ENCODE measurements at places on chromosomes 4 and X.

GRCh38 chr4:150974750-150975149 is 40.3 kb downstream of the LRBA start:
- DNase-seq = no peak

GRCh38 chr4:99848591-99849001 is 32.0 kb downstream of the DAPP1 start:
- no peak for DNase-seq

DNA sequence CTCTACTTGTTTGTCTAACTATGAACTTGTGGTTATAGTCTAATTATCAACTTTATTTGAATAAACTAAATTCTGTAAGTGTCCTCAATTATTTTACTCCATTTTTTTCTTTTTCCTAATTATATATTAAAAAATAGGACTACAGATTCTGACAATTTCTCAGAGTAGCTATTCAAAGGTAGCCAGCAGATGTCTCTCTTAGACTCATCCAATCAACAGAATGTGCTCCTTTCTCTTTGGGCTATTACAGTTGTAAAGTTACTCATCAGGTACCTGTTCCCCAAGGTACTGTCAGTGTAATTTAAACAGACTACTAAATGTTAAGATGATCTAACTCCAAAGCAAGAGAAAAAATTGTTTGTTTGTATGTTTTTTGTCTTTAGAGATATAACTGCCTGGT is 248.6 kb downstream of the PCDH18 start:
- DNase-seq = no peak

- no peak for DNase-seq
Observed at GRCh38 chr4:125952631-125953030, 637.9 kb downstream of the FAT4 start.

GRCh38 chr4:105135785-105136184 is 10.9 kb upstream of the TET2 start:
- no peak for DNase-seq

- peak; percentile 12 for DNase-seq
Observed at GRCh38 chr4:55125087-55125721, at the start of gene KDR. TSS of gene KDR (minus strand) at chr4:55125595. CDS start at chr4:55125293, 302 bp downstream.

- DNase-seq = no peak
Observed at GRCh38 chr4:66602622-66603021, 932.3 kb upstream of the EPHA5 start.

- DNase-seq = no peak
Observed at GRCh38 chr4:2961811-2962441, 1.3 kb downstream of the NOP14 start.

- DNase-seq = no peak
Observed at GRCh38 chr4:38067499-38067898, 107.3 kb downstream of the PTTG2 start.

- no peak for DNase-seq
Observed at GRCh38 chrX:111200327-111200726, 70.0 kb downstream of the CAPN6 start.

DNA sequence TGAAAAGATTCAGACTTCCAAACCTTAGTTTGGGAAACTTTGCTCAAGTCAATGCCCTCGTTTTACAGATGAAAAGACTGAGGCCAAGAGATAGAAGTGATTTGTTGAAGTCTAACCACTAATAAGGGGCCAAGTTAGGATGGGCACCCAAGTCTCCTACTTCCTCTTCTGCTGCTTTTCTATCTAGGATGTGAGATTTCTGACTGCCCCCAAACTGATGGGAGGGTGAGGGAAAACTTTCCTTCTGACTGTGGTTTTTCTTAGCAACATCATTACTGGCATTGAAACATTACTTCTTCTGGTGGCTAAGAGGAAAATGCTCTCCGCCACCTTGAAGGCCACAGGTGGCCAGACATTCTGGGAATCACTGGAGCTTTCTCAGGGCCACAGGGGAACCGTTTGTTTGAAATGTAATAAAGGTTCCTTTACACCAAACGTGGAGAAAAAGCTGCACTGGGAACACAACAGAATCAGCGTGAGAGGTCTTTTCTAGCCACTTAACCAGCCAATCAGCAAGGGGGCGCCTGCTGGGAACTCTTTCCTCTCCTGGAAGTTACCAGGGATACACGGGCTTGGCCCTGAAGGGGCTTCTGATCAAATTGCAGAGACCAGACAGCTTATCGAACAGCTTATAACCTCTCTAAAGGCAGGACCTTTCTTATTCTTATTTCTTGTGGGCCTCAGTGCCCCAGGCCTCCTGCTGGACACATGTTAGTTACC is 115.9 kb upstream of the TEX13D start:
- no peak for DNase-seq

DNA sequence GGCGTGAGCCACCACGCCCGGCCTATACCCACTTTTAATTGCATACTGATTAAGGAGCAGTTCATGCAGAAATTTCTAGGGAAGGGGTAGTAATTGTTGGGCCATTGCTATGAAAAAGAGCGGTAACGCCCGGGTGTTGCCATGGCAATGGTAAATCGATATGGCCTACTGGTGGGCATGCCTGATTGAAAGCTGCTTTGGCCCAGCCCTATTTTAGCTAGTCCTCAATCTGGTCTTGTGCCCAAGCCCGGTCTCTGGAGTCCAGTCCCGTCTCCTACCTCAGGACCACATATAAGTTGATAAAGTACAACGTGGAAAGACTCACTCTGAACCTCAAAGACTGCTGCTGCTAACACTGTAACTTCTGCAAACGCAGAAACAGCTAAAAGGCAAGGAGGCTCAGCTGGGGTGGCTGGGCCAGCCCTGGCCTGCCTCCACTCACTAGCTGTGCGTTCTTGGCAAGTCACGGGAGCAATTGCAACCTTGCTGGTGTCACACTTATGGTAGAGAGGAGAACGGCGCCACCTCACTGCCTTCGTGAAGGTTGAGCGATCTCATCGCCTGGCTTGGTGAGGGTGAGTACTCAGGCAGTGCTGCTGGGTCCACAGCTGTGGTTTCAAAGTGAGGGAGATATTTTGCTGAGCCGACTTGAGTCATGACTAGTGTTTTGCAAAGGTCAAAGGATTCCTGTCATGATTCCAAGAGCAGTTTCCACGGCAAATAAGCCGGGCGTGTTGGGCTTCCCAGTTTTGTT is 57.0 kb upstream of the GRPEL1 start:
- no peak for DNase-seq

DNA sequence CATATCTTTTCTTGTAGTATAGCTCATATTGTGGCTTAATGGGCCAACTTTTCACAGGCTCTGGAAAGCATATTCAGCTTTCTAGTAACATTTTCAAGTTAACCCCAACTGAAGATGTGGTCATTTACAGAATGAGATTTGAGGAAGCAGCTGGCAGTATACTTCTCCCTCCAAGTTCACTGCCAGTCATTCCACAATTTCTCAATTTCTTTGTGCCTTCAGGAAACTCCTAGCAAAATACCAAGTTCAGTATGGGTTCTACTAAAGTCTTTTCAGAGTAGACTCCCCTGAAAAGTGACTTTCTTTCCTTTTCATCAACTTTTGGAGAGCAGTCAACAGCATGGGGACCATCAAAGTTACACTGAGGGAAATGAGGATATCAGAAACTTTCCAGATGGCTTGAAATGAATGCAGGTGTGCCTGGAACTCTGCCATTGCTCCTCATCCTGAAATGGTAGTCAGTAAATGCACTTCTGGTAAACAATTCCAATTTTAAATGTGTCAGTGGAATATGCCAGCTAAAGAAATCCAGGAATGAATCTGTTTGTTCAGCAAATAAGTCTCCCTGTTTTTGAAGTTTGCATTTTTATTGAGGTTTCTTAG is 81.5 kb upstream of the TEX13D start:
- no peak for DNase-seq

DNA sequence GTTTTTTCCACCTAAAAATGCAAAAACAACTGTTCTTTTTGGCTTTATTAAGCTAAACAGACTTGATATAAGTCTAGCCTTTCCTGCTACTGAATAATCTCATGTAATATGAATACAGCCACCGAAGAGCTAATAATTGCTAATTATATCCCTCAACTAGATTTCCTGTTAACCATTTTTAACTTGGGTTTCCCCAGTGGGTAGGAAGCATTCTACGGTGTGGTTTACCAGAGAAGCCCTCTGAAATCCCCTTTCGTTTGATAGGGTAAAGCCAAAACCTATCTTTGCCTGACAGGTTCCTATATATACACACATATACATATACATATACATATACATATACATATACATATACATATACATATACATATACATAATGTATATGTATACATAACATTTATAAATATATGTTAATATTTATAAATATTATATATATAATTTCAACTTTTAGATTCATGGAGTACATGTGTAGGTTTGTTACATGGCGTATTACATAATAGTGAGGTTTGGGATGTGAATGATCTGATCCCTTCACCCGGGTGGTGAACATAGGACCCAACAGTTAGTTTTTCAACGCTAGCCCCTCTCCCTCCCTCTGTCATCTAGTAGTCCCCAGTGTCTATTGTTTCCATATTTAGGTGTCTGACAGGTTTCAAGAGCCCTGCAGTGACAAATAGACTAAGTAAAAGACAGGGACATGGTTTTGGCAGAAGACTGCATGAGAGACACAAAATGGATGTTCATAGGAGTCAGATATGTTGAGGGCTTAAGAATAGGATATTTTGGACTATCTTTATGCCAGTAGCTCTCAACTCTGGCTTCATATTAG is 62.4 kb downstream of the ATXN3L start:
- no peak for DNase-seq

- DNase-seq = peak; percentile 94
Observed at GRCh38 chr4:2280531-2281300, 18.8 kb upstream of the MXD4 start.

DNA sequence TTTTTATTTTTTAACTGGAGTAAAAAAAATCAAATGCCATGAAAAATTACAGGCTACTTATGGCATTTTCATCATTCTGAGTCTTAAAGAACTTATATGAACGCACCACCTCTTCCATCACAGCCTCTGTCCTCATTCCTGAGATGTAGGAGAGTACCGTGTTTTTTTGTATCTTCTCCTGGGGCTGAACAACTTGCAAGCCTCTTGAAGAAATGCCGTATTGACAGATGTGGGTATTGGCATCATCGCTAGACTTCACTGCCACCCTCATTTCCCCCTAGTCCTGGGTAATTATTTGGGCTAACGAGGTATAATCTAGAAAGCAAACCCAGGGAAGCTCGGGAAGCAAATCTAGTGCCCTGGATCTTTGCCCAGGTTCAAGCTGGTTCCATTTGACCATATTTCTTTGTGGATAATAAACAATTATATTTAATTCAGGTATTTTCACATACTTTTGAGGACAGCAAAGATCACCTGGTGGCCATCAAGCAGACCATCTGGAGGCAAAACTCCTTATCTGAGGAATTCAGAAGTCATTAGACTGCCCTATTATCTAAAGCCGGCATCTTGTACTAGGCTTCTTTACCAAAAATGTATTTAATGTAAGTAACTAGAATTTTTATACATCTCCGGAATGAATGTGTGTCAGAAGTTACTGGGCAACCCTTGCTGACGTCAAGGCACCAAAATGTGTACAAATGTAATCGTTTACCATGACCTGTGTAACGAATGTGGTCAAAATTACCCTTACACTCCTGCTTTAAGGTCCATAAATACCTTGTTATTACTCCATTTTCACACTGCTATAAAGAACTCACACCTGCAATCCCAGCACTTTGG is 55.9 kb upstream of the WDR19 start:
- no peak for DNase-seq

- DNase-seq = no peak
Observed at GRCh38 chr4:152831416-152831815, 51.7 kb downstream of the ARFIP1 start.

- DNase-seq = no peak
Observed at GRCh38 chrX:6748595-6748994, 213.7 kb upstream of the VCX3A start.

DNA sequence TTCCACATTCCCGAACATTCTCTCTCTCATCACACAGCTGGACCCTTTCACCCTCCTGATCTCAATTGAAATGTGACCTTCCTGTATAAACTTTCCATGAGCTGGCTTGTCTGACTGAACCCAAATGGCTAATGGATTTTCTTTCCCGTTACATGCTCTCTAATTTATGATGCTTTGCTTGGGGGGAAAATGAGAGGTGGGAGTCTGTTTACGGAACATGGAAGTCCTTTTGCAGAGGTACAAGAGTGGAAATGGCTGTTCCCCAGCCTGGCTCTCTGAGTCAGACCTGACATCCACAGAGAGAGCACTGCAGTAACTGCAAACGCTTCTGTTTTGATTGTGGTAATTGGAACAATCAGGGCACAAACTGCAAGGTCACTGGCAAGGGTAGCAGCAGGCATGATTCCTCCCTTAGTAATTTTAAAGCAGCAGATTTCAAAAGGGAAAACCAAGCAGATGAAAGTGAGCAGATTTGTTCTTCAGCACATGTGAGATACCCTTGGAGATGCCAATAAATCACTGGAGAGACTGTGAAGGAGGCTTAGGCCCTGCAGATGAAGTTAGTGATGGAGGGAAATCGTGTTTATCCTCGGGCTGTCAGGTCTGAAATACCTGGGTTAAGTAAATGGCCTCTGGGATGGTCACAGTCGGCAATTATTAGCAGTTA is 83.9 kb downstream of the SNCA start:
- DNase-seq = no peak

DNA sequence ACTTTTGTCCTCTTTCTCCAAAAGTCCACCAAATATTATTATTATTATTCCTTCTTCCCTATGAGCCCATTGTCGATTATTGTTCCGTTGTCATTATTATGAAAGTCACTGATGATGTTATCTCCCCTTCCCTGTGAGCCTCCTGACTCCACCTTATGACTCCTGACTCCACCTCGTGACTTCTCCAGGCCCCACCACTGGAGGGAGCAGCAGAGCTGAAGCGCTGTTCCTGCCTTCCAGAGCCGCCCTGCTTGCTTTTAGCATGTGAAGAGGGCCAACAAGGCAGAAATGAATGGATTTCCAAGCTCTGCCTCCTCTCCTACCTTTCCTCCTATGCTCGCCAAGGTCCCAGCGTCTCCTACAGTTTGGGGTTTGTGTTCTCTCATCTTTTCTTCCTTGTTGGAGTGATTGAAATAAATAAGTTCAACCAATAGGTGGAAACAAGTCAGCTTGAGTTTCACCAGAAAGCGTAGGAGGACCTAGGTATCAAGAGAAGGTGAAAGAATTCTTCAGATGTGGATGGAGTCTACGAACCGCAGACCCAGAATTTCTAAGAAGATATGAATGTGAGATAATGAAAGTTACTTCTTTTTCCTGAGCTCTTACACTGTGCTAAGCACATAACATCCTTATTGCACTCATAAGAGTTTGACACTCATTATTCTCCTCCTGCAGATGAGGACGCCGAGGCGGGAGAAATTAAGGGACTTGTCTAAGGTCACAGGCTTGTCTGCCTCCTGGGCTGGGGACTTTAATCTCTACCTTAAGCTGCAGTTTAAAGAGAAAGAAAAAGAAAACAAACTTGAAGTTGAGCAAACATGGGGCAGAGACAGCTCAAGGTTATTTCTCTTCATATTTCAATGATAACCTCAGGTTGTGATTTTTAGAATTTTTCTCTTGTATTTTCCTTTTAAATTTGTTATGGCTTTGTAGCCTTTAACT is 26.1 kb downstream of the IGSF1 start:
- no peak for DNase-seq

DNA sequence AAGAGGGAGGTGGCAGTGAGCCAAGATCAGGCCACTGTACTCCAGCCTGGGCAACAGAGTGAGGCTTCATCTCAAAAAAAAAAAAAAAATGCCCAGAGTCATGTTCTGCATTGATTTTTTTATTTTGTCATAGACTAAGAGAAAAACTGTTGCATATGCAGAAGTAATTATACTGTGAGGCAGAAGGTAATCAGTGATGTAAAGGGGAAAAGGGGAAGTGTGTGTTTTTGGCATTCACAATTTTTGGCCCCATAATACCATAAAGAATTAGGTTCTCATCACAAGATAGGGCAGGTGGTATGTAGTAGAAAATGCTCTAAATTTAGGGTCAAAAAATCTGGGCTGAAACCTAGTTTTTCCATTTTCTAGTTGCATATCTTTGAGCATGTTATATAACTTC is 47.3 kb upstream of the GAB1 start:
- DNase-seq = no peak
